ENCODE measurements at places on chromosomes 5 and 9.

DNA sequence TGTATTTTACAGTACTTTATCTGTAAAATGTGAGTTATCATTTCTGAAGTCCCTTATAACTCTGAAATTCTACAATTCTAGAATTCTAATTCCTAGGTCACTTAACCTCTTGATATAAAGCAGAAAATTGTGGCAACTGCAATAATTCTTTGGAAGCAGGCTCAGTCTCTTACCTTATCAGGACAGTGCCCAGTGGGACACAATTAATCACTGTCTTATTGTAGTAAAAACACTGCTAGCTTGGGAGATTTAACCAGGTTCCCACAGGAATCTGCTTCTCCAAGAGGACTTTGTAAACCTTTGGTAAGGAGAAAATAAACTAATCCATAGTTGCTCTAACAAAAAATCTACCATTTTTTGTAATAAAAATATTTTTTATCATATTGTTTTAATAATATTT lies 18.3 kb upstream of the SPATA9 start:
- DNase-seq: no peak

- no peak for DNase-seq
These were observed 14.0 kb upstream of the GLRX start for GRCh38 chr5:95836544-95836943.

GRCh38 chr5:120476063-120476462 lies 12.0 kb downstream of the PRR16 start:
- DNase-seq: no peak

GRCh38 chr5:79802406-79802805 lies 112.8 kb downstream of the CMYA5 start:
- DNase-seq: no peak

DNA sequence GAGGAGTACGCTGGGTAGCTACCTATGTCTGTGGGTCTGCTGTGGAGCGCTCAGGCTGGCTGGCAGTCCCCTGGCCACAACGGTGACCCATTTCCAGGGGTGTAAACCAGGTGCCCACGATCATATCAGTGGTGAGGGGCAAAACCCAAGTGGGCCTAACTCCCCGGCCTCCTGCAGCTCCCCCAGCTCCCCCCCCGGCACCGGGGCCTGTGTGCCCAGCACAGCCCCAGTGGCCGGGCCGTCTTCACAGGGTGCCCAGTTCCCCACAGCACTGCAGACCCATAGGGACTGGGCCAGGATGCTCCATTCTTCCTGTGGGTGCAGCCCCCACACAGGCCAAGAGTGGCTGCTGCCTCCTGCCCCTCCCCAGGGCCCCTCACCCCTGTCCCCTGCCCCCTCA lies 958 bp upstream of the LCN8 start:
- no peak for DNase-seq

- no peak for DNase-seq
These were observed 74.8 kb downstream of the GADD45G start for GRCh38 chr9:89679581-89679980.

GRCh38 chr9:125943831-125944230 lies 196.7 kb downstream of the PBX3 start:
- DNase-seq: no peak

GRCh38 chr9:96441798-96442445 lies 8.0 kb upstream of the HABP4 start:
- no peak for DNase-seq

GRCh38 chr5:54837093-54837492 lies 148.3 kb downstream of the ESM1 start:
- peak; percentile 93 for DNase-seq

- no peak for DNase-seq
These were observed 87.1 kb downstream of the SETX start for GRCh38 chr9:132267660-132268059.

DNA sequence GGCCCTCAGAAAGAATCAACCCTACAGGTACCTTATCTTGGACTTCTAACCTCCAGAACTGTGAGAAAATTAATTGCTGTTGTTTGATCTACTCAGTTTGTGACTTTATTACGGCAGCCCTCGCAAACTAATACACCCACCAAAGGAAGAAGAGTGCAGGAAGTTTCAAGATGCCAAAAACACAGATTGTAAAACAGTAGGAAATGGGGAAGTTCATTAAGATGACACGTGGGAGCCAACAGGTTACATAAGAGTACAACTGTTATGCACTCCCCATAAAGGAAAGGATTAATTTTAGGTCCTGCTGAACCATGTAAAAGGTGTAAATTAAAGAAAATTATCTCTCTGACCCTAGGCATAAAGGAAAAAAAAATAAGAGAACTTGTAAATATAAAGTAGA lies 294.3 kb downstream of the EPB41L4A start:
- no peak for DNase-seq

DNA sequence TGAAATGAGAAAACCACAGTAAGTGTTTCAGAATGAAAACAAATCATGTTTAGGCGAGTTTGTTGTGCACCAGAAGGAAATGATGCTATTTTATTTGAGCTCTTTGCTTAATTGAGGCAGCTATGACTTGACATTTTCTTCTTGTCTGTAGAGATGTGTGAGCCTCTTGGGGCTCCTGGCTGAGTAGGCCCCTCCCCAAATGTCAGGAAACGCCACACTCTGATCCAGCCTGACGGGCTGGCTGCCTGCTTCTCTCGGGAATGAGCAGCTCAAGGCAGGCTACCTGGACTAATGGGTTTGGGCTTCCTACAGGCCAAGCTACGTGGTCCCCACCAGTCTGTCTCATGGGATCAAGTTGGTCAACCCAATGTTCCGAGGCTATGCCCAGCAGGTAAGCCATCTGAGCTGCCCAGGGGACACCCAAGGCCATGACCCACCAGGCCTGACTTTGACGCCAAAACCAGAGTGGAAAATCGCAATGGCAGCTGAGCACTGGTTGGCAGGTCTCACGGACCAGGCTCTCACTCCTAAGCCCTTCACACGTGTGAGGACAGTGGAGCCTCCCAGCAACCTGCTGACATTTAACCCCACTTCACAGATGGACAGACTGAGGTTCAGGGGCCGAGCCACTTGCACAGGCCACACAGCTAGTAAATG lies 29.9 kb downstream of the USP20 start:
- no peak for DNase-seq

- no peak for DNase-seq
These were observed 21.0 kb downstream of the NR2F1 start for GRCh38 chr5:93603793-93604643.

DNA sequence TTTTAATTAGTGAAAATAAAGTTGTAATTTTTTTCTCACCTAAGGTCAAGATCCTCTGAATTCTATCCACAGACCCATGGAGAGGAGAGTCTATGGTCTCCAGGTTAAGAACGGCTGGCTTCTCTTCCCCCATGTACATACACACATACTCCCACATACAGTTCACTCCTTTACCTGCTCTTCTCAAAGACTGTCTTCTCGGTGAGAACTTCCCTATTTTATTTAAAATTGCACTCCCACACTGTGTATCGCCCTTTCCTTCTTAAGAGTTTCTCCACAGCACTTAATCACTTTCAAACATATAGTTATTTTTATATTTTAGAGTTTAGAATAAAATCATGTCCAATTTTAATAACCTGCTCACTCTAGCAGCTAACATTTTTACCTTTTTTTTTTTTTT lies 3.6 kb upstream of the JADE2 start:
- DNase-seq: no peak

DNA sequence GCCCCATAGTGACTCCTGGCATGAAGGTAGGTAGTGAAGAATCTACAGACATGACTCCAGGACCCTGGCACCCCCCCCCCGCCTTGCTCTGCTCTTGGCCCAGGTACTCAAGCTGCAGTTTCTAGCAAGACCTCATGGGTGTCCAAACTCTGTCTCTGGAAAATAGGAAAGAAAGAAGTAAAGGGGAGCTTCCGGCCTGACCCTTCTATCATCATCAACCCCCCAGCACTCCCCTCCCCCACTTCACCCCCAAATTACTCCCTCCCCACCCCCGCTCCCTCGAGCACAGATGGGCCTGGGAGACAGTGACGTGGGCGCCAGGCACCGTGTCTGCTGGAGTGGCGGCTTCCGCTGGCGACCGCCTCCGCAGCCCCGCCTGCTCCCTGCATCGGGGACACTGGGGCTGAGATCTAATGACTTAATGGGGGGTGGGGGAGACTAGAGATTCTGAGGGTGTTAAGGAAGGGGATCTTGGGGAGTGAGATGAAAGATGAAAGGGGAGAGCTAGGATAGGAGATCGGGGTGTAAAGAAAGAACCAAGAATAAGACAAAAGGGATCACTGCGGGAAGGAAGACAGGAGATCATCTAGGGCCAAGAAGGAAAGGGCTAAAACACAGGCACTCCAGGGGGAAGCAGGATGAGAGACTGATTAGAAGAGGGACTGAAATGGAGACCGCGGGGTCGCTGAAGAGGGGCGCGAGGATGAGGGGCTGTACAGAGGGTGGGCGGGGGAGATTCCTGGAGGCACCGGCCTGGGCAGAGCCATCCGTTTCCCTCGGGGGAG lies 1.1 kb upstream of the DNAJB5 start:
- DNase-seq: no peak

DNA sequence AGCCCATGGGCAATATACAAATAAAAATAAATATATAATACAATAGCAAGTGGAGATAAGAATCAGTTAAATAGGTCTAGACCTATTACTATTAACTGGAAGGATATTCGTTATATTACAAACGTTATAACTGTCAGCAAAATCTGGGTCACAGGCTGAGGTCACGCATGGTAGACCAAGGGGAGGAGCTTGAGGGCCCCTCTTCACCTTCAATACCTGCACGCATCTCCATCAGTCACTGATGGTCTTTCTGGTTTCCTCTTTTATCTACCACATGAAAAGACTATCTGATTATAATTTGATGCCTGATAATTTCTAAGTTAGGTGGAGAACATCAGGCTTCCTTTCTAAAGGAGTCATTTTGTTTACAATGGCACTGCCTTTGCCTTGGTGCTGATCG lies 43.2 kb downstream of the MAT2B start:
- no peak for DNase-seq

GRCh38 chr5:56958595-56958994 lies 6.7 kb upstream of the MIER3 start:
- no peak for DNase-seq

DNA sequence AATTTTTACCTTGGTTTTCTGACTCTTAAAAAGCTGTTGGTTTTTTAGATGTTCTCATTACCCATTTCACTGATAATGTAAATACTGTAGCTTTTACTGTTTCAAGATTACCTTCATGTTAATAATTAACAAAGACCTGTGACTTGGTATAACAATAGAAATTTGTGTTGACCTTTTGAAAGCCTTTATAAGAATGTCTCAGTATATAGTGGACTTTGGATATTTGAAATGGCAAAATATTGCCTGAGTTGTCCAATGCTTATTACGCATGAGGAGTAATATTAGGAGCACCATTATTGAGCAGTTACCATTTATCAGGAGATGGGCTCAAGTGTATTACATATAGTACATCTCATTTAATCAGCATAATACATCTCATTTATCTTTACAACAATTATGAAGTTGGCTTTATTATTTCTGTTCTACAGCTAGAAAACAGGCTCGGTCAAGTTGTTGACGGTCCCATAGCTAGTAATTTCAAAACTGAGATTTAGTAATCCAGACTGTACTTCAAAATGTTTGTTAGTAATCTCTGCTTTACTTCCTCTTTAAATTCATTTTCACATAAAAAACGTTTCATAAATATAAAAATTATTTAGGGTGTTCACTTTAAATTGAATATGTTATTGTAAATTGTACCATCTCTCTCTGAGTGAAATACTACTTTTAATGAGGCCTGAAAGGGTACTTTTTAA lies 50.7 kb upstream of the FKTN start:
- no peak for DNase-seq

DNA sequence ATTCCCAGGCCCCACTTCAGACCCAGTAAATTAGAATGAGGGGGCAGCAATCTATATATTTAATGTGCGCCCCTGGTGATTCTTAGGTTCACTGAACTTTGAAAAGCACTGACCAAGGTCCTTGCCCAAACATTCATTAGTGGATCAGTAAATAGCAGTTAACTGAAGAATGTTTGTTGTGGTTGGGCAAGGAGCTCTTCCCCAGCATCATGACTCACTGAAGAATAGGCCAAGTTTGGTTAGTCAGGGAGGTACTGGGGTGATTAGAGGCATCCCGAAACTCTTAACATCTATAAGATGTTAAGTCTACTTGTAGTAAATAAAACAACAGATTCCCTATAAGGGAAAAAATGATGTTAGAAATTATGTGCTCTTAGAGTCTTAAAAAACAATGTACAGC lies 833 bp upstream of the MROH2B start:
- DNase-seq: peak; percentile 90

DNA sequence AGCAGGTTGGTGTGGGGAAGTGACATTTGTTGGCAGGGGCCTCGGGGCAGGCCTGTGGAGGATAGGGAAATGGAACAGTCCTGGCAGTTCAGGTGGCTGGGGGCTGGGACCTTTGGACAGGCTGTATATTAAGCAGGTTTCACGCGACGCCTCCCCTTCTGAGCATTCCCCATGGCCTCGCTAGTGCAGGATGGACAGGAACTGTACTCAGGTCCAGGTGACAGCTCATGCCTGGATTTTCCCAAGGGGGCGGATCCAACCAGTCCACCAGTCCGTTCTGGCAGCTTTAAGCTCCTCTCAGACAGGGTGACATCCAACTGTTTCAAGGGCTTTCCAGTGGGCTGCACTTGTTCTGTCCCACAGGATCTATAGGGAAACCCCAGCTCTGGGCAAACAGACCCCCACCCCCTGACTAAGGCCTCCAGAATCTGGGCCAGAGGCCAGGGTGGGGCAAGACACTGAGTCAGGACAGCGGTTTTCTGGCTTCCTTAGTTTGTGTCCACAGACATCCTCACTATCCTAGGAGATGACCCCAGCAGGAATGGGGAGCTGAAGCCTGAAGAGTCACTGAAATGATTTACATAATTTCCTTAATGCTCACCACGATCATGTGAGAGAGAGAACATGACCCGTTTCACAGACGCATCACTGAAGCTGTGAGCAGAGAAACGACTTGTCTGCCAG lies 20.9 kb downstream of the CSF2 start:
- peak; percentile 98 for DNase-seq

GRCh38 chr9:96302021-96302420 lies at the start of gene HSD17B3:
Gene HSD17B3 (minus strand): TSS chr9:96302176. CDS start chr9:96302104, 72 bp downstream.
- DNase-seq: no peak

- peak; percentile 3 for DNase-seq
These were observed 179.1 kb downstream of the EPB41L4A start for GRCh38 chr5:112239996-112240395.

DNA sequence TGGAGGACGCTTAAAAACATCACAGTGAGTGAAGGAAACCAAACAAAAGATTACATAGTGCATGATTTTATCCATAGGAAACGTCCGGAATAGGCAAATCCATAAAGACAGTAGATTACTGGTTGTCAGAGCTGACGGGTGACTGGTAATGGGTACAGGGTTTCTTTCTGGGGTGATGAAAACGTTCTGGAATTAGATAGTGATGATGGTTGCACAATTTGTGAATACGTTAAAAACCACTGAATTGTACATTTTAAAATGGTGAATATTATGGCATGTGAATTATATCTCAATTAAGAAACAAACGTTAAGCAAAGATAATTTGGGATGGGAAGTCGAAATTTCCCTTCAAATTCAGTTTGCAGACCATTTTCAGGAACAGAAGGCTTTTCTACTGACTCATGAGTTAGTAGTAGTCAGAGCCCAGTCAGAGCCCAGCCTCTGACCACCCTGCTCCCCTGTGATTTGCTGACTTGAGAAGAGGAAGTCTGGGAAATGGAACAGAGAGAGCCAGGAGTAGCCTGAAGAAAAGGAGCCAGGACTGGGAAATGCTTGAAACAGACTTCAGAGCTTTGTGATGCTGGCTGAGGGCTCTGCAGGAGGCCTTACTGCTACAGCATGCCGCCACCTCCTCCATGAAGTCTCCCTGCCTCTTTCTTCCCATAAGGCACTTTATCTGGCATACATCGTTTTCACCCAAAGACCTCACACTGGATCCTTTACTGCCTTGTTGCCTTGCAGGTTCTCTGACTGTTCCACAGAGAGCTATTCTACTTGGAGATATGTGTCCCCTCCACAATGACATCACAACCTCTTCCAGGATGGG lies 46.4 kb upstream of the CTNNA1 start:
- peak; percentile 79 for DNase-seq
